Neural progenitor cell (in vitro differentiated cells): ENCODE measurements at places on chromosomes 16 and 17.

DNA sequence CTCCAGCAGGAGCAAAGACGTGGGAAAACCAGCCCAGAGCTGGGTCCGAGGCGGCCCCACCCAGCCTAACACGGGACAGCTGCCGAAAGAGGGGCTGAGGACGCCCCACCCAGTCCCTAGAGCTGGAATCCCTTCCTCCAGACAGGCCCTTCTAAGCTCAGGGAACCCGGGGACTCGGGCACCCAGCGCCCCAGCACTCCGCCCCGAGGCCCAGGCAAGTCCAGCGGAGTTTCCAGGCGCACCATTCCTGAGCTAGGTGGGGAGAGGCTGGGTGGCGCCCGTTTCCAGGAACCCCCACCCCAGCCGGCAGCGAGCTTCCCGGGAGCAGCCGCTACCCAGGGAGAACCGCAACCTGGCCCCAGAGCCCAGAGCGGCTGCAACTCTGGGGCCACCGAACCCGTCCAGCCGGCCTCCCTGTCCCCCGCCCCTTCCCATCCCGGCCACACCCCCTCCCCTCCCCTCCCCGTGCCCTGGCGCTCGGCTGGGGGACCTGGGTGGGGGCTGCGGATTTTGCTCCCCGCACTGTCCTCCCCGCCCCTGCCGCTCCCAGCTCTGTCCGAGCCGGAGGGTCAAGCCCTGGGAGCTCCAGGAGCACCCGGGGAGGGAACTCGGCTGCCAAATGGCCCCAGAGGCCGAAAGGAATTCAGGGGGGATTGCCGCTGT lies 536 bp downstream of the TMC6 start:
- DNase-seq, result no peak

- DNase-seq, result peak; percentile 57
These were observed 671 bp downstream of the CHMP6 start for GRCh38 chr17:80992077-80992947.

GRCh38 chr16:57622361-57623250 lies 5.8 kb upstream of the ADGRG1 start:
- no peak for DNase-seq

DNA sequence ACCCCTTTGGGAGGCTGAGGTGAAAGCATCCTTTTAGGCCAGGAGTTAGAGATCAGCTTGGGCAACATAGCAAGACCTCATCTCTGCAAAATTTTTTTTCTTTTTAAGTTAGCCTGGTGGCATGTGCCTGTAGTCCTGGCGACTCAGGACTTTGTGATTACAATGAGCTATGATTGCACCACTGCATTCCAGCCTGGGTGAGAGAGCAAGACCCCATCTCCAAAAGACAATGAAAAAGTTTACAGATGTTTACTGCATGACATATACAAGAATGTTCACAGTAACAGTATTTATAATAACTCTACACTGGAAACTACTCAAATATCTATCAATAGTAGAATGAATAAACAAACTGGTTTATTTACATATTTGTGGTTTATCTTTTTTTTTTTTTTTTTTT lies 33.1 kb upstream of the CCL22 start:
- no peak for DNase-seq

- no peak for DNase-seq
These were observed 465.7 kb downstream of the HAPSTR1 start for GRCh38 chr16:9556949-9557665.

DNA sequence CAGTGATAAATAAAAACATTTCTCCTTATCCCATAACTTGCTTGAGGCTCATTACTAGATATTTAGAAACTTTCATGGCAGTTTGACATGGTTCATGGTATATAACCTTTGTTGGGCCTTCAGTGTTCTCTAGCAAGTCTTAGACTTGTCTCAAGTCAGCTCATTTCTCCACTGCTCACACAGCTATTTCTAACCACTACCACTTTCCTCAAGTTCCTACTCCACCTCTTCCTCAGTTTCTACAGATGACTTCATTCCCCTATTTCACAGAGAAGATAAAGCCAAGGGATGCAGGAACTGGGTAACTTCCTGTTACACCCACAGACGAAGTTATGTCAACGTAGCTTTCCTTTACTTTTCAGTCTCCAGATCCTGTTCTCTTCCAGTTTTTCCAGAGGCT lies 23.2 kb downstream of the NLK start:
- DNase-seq, result no peak

DNA sequence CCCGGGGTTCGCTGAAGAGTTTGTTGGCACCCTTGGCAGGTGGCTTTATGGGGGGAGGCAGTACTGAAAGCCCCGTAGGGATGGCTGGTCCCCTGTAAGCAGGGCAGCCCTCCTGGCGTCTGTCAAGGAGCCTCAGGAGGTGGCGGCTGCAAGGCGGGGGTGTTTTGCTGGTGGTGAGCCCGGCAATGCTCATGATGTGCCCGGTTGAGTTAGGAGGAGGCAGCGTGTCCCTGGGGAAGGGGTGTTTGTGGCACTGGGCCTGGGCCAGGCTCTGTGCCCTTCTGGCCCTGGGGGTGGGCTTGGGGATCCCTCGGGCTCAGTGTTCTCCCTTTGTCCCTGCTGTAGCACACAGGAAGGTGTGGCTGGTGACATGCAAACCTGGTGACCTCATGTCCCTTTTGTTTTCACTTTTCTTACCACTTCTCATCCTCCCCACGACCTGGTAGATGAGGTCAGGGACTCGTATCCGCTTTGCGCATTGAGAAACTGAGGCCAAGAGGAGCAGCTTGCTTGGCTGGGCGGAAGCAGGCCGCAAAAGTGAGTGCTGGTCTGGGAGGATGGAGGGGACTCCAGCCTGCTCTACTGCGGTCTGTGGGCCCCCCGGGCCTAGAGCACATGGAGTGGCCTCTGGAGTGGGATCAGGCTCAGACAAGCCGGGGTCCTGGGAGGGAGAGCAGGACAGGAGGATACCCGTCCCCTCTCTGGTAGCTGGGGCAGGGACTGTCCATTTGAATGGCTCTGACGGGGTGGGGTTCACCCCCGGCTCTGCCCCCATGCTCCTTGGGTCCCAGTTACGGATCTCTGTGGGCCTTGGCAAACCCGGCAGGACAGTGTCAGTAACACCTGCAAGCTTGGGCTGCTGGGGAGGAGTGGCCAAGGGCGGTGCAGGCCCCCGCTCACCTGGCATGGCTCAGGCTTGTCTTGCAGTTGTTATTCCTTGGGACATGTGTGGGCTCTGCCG lies 2.2 kb downstream of the SNN start:
- no peak for DNase-seq

DNA sequence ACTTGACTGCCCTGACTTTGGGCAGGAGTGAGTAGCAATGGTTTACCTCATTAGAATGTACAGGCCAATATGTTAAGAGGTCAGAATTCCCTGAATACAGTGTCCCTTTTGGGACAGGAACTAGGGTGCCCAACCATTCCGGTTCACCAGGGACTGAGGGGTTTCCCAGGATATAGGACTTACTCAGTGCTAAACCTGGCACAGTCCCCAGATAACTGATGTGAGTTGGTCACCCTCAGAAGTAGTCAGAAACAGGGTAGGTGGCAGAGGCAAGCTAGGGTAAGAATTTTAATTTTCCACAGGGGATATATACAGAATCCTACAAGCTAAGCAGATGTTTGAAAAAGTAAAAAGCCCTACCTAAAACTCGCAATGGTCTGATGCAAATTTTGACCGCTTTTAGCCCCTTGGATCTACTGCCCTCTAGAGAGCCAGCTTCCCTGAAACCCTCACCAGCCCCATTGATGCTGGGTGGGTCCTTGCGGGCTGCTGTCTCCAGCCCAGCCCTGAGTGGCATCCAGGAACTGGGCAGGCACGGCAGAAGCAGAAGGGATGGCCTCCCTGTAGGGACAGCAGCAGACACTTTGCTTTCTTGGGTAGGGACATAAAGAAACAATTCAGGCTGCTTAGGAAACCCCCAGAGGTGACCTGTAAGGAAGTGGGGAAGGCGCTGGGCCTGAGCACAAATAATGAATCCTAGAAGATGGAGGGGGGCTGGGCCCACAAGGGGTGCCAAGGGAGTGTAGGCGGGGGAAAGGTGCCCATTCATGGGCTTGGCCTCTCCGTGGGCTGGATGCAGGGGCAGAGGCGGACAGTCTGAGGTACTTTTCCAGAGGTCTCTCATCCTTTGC lies 434.8 kb downstream of the SLC39A11 start:
- no peak for DNase-seq

DNA sequence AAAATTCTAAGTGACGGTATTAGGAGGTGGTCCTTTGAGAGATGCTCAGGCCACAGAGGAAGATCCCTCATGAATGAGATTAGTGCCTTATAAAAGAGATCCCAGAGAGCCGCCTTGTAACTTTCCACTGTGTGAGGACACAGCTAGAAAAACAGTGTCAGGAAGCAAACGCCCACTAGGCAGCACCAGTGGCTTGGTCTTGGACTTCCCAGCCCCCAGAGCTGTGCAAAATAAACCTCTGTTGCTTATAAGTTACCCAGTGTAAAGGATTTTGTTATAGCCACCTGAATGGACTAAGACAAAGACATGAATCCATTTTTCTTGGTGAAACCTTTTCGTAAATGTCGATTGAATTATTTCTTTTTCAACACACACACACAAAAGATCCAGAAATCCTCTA lies 141.0 kb downstream of the CBLN1 start:
- DNase-seq, result no peak

- no peak for DNase-seq
These were observed 20.7 kb downstream of the CTU2 start for GRCh38 chr16:88726981-88727380.

GRCh38 chr16:85602402-85603202 lies 10.5 kb upstream of the GSE1 start:
- no peak for DNase-seq

- DNase-seq, result no peak
These were observed 7.2 kb downstream of the ARL2BP start for GRCh38 chr16:57252148-57252721.

DNA sequence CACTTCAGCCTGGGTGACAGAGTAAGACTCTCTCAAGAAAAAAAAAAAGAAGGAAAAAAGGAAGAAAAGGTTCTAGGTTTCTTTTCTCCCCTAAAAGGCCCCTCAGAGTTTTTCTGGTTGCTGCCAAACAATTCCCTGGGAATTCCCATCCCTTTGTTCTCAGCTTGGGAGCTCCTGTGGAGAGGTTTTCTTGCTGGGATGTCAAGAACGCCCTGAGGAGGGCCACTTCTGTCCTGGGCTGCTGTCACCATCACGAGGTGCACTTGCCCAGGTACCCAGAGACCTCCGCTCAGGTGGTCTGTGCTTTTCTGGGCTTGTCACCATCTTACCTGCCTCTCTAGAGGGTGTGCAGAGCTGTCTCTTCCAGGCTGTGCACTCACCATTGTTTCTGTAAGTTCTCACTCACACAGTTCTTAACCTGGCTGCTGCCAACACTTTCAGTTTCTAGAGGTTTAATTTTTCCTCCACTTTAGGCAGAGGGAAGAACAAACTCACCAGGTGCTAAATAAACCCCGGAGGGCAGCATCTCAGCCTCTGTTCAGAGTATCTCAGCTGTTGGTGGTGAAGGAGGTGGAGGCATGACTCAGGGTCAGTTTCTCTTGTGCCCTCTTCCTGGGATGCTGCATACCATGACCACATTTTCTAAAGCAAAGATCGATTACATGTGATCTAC lies 2.4 kb upstream of the COX6A2 start:
- DNase-seq, result peak; percentile 45

DNA sequence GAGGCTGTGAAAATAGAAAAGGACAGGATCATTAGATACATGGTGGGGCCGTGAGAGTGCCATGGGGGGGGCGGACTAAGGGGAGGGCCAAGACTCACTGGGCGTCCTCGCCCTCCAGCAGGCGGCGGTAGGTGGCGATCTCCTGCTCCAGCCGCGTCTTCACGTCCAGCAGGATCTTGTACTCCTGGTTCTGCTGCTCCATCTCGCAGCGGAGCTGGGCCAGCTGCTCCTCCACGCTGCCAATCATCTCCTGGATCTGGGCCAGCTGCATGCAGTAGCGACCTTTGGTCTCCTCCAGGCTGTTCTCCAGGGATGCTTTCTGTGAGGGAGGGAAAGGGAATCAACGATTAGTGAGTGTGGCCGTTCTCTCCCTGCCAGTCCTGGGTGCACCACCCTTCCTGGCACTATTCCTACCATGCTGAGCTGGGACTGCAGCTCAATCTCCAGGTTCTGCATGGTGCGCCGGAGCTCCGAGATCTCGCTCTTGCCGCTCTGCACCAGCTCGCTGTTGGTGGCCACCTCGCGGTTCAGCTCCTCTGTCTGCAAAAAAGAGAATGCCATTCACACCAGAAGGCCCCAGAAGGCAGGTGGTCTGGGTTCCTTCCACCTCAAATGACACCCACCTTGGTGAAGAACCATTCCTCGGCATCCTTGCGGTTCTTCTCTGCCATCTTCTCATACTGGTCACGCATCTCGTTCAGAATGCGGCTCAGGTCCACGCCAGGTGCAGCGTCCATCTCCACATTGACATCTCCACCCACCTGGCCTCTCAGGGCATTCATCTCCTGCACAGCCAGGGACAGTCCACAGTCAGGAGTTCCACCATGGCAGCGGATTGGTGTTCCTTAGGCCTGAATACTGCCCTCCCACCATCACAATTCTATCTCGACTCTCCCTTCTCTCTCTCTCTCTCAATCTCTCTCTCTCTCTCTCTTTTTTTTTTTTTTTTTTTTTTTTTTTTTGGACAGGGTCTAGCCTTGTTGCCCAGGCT lies 3.3 kb downstream of the KRT14 start:
- DNase-seq, result no peak
